ENCODE measurements at places on chromosomes 3 and 15. TPM values are rescaled to one million over a fixed set of nuclear protein-coding genes. Genes with fewer than 3 reads are reported as not detected.
A peak's percentile ranks its signal among the peaks of the same experiment; 100 is the strongest.

The GRIP2 gene
- 0.10 TPM for polyA plus RNA-seq

DNA sequence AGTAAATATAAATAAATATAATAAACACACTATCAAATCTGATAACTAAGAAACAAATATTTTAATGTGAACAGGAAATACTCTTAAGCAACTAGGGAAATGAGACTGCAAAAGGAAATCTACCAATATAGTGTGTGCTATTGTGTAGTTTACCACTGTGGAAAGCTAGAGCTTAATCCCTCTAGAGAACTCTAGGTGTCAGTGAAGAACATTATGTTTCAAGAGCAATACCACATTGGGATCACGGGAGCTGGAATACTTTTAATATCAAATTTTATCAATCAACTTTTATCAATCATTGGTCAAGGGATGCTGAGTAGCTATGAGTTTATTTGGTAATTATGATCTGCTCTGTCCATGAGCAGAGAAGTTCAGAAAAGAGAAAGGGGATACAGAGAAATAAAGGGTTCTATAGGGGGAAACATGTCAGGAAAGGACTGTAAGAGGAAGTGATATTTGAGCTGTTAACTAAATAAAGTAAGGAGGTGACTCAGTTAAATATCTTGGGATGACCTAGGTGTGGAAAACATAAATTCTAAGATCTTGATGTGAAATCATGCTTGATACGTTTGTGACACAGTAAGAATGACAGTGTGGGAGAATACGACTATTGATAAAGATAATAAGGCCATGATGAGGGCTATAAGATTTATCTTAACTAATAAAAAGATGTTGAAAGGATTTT, 762.2 kb upstream of the ALCAM start:
- peak; percentile 16 for DNase-seq

GRCh38 chr15:100372739-100373119, 31.0 kb upstream of the ADAMTS17 start:
- no peak for DNase-seq

DNA sequence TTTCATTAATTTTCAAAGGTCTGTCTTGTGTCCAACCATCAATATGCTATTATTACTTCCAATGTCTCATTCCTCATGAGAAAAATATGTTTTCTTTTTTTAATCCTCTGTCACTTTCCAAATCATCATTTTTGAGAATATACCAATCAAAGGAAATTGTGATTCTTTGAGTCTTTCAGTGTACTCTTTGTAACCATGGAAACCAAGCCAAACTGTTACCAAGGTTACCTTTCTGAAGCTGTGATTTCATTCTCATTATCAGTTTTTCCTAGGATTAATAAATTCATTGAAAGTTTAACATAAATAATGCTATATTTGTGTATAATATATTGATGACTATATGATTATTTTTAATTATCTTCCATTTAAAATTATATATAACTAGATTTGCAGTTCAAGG, 16.6 kb upstream of the PLSCR5 start:
- DNase-seq, result no peak

DNA sequence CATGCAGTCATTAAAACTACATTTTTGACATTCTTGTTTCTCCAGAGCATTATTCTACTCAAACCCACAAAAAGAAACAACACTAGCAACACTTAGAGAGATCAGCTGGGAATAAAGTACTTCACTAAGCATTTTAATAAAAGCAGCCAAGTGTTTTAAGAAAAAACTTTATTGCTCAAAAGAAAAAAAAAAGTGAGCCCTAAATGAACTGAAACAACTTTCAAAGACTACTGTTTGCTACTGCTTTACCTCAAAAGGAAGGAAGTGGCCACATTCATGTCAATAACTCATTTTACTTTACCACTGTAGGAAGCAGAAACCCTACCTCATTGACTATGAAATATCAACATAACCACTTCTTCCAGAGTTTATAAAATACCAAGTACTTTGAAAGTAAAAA, 91.3 kb downstream of the UACA start:
- no peak for DNase-seq

All from fibroblast of lung (primary cell).